Esophagus squamous epithelium (tissue), 5 donors: ENCODE measurements at places on chromosomes 2 and 18.

- no peak for DNase-seq
These were observed 44.8 kb downstream of the ASAP2 start for GRCh38 chr2:9251154-9252001.

DNA sequence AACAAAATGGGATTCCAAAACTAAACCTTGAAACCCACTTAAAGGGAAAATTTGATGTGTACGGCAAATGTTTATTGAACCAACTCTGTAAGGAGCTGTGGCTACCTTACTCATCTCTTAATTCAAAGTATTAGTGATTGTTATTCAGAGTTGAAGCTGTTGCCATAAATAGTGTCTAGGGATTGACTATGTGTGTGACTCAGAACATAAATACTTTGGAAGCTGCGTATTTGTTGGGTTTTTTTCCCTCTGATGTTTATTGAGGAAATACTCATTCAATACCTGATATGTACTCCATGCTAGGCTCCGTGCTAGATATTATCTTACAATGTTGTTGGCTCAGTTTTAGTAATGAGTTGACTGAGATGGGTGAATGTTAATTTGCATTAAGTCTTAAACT is 90.4 kb downstream of the PTRHD1 start:
- no peak for DNase-seq

DNA sequence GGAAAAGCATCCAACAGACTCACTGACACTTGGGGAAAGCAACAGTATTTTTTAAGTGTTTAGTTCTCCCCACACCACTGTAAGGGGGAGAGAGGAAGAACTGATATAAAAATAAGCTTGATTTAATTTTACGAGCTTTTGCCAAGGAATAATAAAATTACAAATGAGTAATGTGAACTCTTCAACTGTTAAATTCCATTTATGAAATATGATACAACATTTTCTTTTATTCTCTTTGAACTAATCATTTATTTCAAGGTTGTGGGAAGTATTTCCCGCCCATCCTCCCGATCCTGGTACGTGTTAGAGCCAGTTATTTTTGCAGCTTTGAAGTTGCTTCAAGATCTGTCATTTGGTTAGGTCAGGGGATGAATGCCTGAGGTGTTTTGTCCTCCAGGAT is 35.2 kb downstream of the WDPCP start:
- DNase-seq = no peak

- DNase-seq = no peak
These were observed 38.3 kb downstream of the OXER1 start for GRCh38 chr2:42725657-42726056.
